Activated CD4-positive, alpha-beta T cell treated with anti-CD3 and anti-CD28 coated beads, Interleukin-2, amount 50 U/mL, for 24 hours (primary cell): ENCODE measurements at places on chromosomes 7 and 10.
A peak's percentile ranks its signal among the peaks of the same experiment; 100 is the strongest.

GRCh38 chr10:109308971-109309370, 614.3 kb downstream of the XPNPEP1 start:
- DNase-seq: no peak

- no peak for DNase-seq
These were observed 22.1 kb upstream of the PRKAR1B start for GRCh38 chr7:749140-749551.

DNA sequence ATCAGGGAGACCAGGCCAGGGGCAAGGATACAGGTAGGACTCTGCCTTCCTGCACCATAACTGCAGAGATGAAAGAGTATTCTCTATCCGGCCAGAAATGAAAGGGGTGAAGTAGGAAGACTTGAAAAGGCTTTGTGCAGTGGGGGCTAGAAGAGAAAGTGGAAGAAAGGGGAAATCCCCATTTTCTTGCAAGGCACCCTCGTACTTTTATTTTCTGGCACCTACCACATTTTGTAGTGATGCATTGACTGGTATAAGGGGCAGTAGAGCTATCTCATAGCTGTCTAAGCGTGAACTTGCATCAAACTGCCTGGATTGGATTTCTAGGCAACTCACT, 752 bp upstream of the CAMK2G start:
- peak; percentile 35 for DNase-seq

GRCh38 chr7:104096683-104097082, 107.2 kb upstream of the RELN start:
- no peak for DNase-seq

DNA sequence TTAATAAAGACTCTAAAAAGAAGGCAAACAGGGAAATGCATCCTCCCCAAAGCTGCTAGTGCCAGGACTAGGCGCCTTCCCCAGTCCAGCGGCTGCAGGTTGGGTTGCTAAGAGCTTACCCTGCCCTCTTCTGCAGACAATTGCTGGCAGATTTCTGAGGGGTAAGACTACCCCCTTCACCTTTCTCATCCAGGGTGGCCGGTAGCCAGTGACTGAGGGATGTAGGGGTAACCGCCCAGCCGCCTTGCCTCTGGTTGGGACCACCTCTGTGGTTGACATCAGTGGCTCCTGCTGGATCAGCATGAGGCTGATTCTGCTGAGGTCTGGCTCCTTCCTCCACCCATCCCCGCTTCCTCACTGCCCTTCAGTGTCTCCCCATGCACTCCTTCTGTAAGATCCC, 71.2 kb downstream of the ADCYAP1R1 start:
- DNase-seq: no peak

DNA sequence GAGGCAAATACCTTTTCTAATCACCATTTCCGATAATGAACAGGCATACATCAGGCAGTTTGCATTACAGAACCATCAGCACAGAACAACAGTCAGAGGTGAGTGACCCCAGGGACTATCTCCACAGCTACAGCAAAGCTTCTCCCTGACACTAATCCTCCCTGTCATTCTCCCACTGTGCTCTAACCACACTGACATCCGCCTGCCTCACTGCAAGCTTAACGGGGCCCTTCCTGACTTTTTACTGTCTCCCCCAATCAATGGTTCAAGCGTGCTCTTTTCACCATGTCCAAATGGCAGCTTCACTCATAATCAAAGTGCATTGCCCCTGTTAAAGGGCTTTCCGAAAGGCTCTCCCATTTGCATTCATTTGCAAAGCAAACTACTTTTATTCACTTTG, 196.3 kb downstream of the DNAJC1 start:
- DNase-seq: no peak

DNA sequence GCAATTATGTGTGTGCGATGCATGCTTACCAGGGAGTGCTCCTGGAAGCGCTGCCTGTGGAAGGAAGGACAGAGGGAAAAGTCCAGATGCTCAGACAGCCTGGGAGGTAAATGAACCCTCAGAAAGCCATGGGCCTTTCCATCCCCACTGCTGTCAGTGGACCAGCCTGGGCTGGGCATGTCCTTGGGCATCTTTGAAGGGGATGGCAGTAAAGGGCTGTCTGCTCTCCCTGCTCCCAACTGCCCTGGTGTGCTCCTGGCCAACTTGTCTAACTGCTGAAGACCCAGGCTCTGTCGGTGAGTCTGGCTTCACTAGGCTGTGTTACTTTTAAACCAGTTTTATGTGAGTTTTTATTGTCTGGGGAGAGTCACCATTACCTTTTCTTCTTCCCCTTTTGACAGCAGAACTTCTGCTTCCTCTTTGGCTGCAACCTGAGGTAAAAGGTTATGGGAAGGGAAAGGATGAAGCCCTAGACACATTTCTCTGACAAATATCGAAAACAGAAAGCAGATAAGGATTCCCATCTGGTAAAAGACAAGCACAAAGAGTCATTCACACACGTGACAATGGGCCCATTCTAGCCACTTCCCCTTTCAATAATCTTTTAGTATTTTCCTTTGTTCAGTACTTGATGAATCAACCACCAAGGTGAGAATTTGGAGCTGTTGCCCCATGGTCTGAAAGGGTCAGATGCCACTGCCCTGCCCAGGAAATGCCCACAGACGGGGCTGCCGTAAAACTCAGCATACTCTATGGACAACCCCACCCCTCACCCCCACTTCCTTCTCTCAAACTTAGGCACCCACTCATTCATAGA, 27.6 kb upstream of the PIK3AP1 start:
- no peak for DNase-seq

DNA sequence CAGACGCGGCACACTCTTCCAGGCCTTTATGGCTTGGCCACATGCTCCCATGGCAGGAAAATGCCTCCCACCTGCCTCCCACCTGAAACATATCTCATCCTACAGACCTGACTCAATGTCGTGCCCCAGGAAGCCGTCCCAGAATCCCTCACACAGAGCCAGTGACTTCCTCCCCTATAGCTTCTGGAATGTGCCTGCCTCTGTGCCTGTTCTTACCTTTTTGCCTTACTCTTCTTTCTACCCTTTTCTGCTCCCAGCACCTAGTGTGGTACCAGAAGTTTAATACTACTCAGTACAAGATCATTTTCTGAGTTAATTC, 123.9 kb upstream of the STK17A start:
- DNase-seq: no peak

DNA sequence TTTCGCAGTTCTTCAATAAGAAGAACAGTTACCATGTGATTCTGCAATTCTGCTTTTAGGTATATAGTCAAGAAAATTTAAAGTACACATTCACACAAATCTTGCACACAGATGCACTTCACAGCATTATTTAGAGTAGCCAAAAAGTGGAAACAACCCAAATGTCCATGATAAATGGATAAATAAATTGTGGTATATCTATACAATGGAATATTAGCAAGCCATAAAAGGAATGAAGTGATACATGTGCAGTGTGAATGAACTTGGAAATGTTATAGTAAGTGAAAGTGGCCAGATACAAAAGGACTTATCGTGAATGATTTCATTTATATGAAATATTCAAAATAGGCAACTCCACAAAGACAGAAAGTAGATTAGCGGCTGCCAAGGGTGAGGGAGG, 109.1 kb downstream of the AGMO start:
- DNase-seq: no peak

GRCh38 chr10:106873770-106874603, 290.5 kb downstream of the SORCS1 start:
- DNase-seq: no peak

DNA sequence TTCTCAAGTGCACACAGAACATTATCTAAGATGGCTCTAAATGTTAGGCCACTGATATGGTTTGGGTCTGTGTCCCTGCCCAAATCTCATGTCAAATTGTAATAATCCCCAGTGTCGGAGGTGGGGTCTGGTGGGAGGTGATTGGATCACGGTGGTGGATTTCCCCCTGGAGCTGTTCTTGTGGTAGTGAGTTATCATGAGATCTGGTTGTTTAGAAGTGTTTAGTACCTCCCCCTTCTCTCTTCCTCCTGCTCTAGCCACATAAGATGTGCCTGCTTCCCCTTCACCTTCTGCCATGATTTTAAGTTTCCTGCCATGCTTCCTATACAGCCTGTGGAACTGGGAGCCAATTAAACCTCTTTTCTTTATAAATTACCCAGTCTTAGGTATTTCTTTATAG, 11.2 kb upstream of the GSTK1 start:
- no peak for DNase-seq

DNA sequence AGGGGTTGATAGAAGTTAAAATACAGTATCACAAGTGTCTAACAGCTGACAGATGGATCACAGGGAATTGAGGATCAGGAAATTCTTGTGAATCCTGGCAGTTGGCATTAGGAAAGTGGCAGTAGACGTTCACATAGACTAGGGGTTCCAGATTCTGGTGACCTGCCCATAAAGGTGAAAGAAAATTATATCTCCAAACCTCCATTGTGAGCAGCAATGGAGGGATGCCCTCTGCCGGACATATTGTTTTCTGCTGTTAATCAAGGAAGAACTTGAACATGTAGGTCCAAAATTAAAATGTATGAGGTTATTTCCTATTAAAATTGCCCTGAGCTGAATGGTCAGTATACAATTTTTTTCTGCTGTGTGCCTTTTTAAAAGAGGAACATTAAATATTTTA, 5.1 kb downstream of the NME8 start:
- DNase-seq: no peak

GRCh38 chr7:259751-260405, 30.1 kb upstream of the FOXL3 start:
- DNase-seq: no peak

DNA sequence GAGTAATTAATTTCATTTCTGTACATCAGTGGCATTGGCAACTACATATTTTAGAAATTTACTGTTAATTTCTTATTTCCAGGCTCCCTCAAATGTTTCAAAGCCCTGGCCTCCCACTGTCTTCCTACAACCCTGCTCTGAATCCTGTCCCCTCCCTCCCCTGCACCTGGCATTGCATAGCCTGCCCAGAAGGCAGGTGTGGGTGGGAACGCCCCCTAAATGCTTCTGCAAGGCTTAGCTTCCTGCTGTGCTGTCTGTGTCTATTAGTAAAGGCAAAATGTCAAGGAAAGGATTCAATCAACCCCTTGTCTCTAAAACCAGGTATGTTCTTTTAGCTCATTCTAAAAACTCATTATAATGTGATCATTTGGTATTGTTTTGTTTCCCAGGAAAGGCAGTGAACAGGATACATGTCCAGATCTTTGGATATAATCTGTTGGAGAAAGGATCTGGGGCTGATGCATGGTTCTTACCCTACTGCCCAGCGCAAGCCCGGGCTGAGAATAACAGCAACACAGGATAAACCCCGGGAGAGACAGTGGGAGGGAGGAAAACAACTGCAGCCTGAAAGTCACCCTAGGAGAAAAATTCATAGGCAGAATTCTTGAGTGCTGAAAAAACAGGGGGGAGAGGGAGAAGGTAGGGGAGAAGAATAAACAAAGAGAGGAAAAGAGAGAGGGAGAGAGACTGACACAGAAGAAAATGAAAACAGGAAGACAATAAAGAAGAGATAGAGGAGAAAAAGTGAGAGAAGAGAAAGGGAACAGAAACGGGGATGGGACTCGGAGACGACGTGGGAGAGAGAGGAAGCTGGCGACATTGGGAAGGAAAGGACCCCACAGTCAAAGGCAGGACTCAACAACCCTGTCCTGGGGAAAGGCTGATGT, 589 bp downstream of the ZNF488 start:
- no peak for DNase-seq
